ENCODE measurements at places on chromosomes 5 and 9.

DNA sequence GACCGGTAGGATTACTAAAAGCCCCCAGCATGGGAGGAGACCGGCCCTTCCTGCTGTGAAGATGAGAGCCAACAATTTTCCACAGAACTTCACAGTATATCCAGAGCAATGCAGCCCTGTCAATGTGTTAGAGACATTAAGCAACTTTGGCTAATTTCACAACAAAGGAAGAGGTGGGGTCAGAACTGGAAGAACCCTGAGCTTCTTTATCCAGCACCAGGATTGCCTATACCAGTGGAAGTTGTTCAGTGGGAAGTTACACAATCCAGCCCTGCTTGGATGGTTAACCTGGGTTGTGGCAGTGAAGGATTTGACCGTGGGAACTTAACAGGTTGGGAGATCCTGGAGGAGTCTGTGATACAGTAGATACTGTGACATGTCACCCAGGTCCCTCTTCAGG is 197.0 kb downstream of the FBN2 start:
- no peak for DNase-seq

DNA sequence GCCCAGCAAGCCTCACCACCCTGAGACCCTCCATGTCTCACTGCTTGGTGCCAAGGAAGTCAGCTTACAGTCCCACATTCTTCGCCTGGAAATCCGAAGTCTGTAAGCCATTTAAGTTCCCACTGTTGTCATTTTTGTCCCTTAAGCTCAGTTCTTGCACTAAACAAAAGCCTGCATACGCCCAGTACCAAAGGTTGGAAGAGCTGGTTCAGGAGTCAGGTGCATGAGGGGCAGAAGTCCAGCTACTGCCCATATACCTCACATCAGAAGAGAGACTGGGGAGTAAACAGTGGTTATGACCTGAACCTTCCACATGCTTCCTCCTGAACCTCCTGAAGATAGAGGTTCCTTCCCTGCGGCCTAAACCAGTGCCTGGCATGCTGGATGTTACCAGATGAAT is 146.0 kb downstream of the FRMD3 start:
- DNase-seq, result no peak

GRCh38 chr5:53035868-53036381 is 46.8 kb downstream of the ITGA2 start:
- no peak for DNase-seq

- no peak for DNase-seq
These were observed 15.3 kb upstream of the NINJ1 start for GRCh38 chr9:93149361-93149760.

GRCh38 chr9:106420511-106420944 is 442.4 kb upstream of the ZNF462 start:
- no peak for DNase-seq

GRCh38 chr9:89174291-89174690 is 4.3 kb downstream of the SHC3 start:
- DNase-seq, result no peak

DNA sequence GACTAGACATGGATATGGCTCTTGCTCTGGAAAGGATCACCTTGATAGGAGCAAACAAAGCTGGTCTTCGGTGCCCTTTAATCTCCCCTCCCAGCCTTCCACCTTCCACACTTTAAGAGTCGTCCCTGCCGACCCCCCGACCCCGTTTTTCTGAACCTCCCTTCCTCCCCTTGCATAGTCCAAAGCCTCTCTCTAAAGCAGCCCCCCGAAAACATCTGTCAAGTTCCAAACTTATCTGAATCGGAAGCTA is 423 bp upstream of the NUP214 start:
- no peak for DNase-seq

GRCh38 chr5:107147589-107147988 is 523.1 kb downstream of the EFNA5 start:
- no peak for DNase-seq

Measured in non-pigmented ciliary epithelial cell (primary cell).